RPMI7951 (cell line): ENCODE measurements at places on chromosomes 4 and X. TPM values are rescaled to one million over a fixed set of nuclear protein-coding genes. Genes with fewer than 3 reads are reported as not detected.

The RASL11B gene
- total RNA-seq = 1.2 and 1.9 TPM in 2 replicates

The CXorf51B gene
- not detected in 2 replicates for total RNA-seq

The PDCL2 gene
- not detected in 2 replicates for total RNA-seq

The GLOD5 gene
- total RNA-seq = not detected in 2 replicates

The FGG gene
- not detected in 2 replicates for total RNA-seq

The MAGEA1 gene
- 0.36 and 0.78 TPM in 2 replicates for total RNA-seq

The ATP11C gene
- total RNA-seq = 11.0 and 19.9 TPM in 2 replicates

The GAGE12H gene
- total RNA-seq = not detected in 2 replicates

The KCND1 gene
- total RNA-seq = 0.59 and 1.4 TPM in 2 replicates

The SSX3 gene
- total RNA-seq = not detected in 2 replicates

The SSX4B gene
- 0.36 TPM in 1 of 2 replicates, not detected in the other for total RNA-seq

The IL9R gene
- total RNA-seq = 0.10 and 0.12 TPM in 2 replicates

The PABPC1L2B gene
- total RNA-seq = not detected in 2 replicates

The UBE2A gene
- 34.5 and 38.7 TPM in 2 replicates for total RNA-seq
